Cortex of kidney (tissue), 1 donor: ENCODE measurements at places on chromosomes 3 and 15.

DNA sequence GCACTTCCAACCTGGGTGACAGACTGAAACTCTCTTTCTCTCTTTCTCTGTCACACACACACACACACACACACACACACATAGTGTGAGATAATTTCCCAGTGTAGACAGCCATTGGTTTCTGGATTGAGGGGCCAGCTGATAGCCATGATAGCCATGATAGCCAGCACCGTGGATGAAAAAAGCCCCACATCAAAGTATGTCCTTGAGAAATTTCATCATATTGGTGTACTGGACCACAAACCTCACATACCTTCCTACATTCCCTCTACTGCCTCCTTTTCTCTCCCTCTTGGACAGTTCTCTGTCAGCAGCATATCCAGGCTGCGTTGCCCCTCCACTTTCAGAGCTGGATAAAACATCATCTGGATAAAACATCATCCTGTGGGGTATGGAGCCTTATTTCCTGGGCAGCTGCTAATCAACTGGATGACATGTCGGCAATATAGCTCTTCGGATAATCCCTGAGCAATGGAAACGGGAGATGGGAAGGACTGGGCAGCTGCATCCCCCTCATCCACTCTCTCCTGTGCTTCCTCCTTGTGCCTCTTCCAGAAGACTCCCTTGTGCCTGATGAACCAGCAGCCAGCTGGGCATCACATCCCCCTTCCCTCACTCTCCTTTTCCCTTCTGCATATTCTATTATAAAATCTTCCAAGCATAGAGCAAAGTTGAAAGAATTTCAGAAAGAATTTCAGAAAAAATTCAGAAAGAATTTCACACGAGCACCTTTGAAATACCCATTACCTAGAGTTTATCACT, 39.3 kb downstream of the GRK7 start:
- DNase-seq, result no peak

DNA sequence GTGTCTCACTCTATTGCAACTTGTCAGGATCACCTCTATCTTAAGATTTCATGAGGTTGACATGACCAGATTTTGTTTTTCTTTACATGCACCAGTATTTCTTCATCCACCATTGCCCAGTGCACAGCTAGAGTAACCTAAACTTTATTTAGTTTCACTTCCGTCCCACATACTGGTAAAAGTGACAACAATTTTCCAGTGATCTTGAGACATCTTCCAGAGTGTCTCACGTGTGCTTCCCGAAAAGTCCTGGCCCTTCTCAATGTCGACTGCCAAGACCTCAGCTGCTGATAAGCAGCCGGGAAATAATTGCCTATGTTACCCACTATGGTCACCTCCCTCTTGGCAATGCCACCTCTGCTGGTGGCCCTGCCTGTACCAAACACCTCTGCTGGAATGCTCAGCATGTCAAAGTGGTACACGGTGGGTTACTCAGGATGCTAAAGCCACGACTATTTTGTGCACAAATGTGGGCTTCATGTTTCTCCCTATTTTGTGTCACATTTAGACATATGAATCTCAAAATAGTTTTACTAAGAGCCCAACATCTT, 379.7 kb upstream of the TGFBR2 start:
- no peak for DNase-seq

GRCh38 chr15:51801391-51801835, 28.0 kb upstream of the TMOD3 start:
- no peak for DNase-seq

DNA sequence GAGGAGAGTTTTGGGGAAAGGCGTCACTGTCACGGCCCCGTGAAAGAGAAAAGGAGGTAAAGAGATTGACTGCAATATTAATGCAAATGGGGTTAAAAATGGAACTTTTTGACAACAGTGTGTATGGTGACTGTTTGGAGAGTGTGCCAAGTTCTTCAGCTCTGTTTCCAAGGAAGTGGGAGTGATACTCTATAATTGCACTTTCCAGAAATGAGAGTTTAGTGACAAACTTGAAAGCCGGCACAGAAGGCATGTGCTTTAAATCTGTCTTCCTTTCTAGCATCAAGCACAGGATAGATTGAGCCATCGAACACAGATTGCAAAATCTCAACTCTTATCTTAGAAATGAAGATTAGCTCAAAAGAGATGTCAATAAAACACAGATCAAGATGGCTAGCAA, 51.9 kb upstream of the SNRPA1 start:
- DNase-seq, result no peak

DNA sequence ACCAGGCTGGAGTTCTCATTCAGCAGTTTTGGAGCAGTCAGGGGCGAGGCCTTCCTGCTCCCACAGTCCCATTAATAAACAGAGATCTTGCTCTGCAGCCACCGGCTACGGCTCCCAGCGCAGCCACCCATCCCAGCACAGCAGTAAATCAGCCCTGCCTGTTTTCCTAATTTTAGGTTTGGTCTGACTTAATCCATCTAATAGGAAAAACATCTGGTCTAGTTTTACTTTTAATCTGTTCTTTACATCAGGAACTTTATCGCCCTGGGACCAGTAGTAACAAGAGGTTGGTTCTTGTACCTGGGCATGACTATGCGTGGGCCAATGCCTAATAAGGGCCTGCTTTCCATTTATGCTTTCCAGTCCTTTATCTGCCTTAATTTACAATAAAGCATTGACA, 264.0 kb upstream of the DPH6 start:
- no peak for DNase-seq

GRCh38 chr3:177338697-177339219, 141.5 kb upstream of the TBL1XR1 start:
- DNase-seq, result no peak

- no peak for DNase-seq
These were observed 246.9 kb downstream of the VGLL3 start for GRCh38 chr3:86744051-86744450.

DNA sequence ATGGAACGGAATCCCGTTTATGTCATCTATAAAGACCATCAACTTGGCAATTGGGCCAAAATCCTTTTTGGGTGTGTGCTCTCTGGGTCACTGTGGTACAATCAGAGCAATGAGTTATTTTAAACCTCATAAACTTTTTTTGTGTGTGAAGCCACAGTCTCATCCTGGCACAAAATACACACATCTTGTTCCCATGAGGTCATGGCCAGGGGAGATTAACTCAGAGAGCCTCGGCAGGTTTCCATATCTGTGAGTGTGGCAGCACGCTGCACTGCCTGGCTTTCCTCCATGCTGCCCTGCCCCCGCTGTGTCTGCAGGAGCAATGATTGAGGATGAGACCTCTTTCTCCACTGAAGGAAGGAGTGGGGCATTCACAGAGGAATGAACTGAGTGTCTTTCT, 54.0 kb upstream of the DLG1 start:
- DNase-seq, result no peak

GRCh38 chr3:131725414-131725813, 222.6 kb upstream of the MRPL3 start:
- DNase-seq, result no peak
